Fibroblast of skin of right biceps (primary cell): ENCODE measurements at places on chromosomes 5 and 9.
A peak's percentile ranks its signal among the peaks of the same experiment; 100 is the strongest.

DNA sequence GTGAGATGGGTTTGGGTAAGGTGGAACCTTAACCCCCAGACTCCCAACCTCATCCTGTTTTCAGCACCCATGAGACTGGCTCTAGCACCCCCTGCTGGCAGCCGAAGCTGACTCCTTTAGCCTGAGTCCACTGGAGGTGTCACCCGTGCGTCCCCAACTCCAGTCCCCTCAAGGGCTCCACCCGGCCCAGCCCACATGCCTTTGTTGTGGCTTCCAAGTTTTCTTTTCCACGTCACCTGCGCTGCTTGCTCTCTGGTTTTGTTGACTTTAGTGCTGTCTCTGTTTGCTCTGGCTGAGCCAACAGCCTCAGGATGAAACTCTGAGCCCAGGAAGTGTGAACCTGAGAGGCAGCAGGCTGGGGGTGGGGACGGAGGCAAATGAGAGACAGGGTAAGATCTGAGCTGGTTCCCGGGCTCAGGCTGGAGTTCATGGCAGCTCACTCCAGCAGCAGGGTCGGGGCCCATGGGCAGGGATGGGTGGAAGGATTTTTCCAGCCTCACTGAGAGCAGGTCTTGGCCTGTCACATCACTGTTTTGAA, 13.2 kb upstream of the AQP7 start:
- peak; percentile 14 for DNase-seq

DNA sequence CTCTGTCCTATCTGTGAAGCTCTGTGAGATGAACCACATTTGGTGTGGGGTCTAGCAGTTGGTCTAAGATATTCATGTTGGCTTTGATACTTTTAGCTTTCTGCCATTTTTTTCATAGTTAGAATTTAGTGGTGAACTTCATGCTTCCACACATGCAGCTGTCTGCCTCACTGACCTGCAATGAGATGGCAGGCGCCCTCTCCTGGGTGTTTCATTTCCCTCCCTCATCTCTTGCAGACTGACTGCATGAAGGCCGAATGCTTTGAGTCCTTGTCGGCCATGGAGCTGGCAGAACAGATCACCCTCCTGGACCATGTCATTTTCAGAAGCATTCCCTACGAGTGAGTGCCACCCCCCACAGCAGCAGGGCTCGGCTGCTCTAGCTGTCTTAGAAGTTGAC, 26.1 kb upstream of the CKMT2 start:
- peak; percentile 6 for DNase-seq

GRCh38 chr5:84248013-84248412, 136.7 kb downstream of the EDIL3 start:
- DNase-seq, result no peak

- DNase-seq, result no peak
Measured at GRCh38 chr5:142777099-142777498, 6.9 kb downstream of the ARHGAP26 start.

DNA sequence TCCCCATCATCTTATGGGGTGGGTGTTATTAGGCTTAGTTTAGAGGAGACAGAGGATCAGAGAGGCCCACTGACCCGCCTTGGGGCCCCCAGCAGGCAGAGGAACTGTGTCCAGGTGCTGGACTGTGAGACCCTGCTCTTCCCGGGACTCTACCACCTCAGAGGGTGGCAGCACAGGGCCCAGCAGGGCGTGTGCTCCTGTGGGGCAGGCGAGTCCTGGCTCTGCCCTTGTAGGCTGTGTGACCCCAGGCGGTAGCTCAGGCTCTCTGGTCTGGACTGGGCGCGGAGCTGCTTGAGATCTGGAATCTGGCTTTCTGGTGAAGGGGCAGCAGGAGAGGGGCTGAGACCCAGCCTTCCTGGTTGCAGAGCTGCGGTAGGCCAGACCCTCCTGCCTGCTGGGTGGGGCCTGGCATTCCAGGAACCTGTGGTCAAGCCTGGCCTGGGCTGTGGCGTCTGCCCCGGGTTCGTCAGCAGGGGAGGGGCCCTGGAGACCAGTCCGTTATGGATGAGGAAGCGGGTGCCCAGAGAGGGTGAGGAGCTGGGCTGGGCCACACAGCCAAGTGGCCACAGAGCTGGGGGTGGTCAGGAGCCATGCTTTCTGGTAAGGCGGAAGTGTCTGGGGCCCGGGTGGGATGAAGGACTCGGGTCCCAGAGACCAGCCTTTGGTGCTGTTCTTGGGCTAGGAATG, 46.5 kb downstream of the RXRA start:
- DNase-seq, result no peak

DNA sequence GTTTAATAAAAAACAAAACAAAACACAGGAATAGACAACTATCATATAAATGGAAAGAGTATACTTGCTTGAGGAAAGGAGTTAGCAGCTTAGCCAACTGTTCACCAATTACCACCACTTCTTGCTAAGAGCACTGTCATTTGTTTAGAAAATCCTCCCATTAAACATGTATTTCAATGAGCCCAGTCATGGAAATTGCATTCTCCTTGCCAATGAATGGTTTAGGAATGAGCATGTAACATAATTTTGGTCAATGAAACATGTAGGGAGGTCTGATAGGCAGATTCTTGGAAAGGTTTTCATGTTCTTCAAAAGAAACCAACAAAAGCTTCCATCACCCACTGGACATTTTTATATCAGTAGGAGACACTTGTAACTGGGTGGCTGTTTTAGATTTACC, 502.8 kb upstream of the PAPPA start:
- DNase-seq, result peak; percentile 99

DNA sequence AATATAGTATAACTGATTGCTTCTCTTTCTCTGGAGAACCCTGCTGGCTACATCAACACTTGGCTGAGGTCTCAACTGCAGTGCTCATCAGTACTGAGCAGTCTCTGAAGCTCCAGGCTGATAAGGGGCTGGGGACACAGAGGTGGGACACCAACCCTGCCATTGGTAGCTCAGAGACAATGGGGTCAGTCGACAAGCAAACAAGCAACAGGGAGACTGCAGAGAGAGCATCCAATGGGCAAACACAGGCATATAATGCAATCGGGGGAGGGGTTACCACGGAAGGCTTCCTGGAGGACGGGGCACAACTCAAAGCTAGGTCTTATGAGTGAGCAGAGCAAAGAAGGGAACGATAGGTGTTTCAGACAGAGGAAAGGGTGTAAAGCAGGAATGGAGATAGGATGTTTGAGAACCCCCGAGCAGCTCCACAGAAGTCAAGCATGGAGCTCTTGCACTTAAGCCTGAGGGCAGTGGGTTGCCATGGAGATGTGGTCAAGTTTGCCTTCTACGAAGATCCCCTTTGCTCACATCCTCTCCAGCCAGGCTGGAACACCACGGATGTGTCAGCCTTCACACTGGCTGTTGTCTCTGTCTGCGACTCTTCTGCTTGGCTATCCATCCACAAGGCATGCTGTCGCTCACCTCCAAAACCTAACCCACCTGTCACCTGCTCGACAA, 21.5 kb upstream of the AKNA start:
- no peak for DNase-seq

DNA sequence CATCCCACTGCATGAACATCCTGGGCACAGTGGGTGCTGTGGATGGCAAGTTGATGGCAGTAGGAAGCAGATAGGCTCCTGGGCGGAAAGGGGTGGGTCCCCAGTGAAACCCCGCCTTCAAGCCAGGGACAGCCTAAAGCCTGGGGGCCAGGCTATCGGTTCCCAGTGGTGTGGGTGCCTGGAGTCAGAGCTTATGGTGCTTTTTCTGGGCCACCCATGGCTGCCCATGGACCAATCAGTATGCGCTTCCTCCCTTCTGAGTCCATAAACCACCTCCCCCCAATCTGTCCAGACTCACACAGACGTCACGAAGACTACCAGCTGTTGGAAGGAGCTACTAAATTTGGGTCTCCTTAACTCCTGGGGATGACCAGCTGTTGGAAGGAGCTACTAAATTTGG, 17.5 kb upstream of the ECPAS start:
- DNase-seq, result no peak

DNA sequence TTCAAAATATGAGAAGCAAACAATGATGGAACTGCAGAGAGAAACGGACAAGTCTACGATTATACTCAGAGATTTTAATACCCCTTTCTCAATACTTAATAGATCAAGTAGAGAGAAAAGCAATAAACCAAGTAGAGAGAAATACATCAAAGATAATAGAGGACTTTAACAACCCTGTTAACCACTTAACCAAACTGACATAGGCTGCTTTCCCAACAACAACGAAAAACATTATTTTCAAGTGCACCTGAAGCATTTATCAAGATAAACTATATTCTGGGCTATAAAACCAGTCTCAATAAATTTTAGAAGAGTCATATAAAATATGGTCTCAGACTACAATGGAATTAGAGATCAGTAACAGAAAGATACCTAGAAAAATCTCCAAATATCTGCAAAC, 67.4 kb downstream of the GNAQ start:
- no peak for DNase-seq

GRCh38 chr9:120289990-120290975, 289.7 kb downstream of the CDK5RAP2 start:
- peak; percentile 27 for DNase-seq

- DNase-seq, result no peak
Measured at GRCh38 chr5:148393390-148393741, 9.6 kb downstream of the FBXO38 start.

- peak; percentile 5 for DNase-seq
Measured at GRCh38 chr5:148384380-148384737, 601 bp downstream of the FBXO38 start.

DNA sequence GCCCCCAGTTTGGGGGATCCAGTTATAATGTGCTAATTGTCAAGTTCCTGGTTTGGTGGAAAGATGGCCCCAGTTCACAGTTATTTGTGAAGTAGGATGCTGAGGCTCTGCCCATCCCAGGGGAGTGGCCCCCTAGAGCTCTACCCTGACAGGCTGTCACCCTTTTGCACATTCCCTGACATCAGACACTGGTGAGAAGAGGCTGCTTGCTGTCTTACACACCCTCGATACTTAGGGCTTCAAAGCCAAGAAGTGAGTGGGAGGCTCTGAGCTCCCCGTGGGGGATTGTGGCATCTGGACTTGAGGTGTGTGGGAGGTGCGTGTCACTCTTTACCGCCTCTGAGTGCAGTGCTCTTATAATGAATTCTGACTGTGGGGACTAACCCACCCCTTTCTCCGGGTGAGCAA, 168.5 kb downstream of the DOCK2 start:
- DNase-seq, result peak; percentile 61

GRCh38 chr5:74490814-74491213, 149.7 kb downstream of the ENC1 start:
- no peak for DNase-seq

GRCh38 chr9:4982721-4983482, 2.2 kb upstream of the JAK2 start:
- DNase-seq, result no peak

DNA sequence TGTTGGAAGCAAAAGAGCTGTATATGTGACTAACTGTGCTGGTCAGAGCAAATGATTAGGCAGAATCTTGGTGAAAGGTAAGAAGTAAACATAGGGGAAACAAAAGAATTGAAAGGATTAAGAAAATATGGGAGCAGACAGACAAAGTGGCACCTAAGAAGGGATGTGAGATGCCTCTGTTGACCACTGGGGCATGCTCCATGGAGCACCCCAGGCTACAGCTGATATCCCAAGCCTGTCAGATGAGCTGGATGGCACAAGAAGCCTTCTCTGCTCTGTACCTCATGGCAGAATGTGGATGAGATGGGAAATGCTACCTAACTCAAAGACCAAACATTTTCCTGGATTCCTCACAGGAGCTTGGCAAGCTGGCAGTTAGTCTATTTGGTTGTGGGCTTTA, 89.3 kb upstream of the SLIT3 start:
- DNase-seq, result no peak

DNA sequence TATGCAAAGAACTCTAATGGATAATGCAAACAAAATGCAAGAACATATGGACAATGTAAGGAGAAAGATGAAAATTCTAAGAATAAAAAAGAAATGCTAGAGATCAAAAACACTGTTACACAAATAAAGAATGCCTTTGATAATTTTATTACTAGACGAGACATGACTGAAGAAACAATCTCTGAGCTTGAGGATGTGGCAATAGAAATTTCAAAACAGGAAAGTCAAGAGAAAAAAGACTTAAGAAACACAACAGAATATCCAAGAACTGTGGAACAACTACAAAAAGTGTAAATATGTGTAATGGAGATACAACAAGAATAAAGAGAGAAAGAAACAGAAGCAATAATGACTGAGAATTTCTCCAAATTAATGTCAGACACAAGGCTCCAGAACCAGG, 140.5 kb upstream of the ACOT12 start:
- no peak for DNase-seq

DNA sequence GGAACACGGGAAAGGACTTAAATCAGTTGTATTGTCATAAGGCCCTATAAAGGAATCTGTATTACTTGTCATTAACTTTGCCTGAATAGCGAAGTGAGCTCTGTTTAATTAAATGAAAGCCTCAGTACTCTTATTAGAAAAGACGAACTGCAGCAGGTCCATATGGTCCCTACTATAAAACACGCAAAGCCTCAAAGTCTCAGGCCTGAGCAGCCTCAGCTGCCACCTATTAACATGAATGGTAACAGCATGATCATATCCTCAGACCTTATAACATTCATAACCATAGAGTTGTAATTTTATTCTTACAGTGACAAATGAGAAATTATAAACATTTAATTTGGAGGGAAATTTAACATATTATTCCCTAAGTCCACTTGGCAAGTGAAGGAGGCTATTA, 1113.7 kb upstream of the WWC1 start:
- no peak for DNase-seq

DNA sequence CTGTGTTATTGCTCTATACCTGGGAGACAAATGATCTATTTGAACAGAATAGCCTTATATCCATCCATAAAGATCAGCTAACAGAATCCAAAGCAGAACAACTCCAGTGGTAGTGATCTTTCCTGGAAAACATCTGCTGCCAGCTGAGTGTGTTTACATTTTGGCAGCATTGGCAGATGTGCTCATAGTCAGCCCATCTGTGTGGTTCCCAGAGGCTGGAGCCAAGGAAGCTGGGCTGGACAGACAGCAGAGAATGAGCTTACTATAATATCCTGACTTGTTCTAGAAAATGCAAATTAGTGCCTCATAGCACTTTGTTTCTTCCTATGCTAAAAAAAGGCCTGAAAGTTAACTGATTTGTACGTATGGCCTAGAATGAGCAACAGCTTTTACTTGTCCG, 99.7 kb downstream of the ST8SIA4 start:
- DNase-seq, result no peak

GRCh38 chr9:125594223-125594610, 112.8 kb downstream of the MAPKAP1 start:
- DNase-seq, result no peak

DNA sequence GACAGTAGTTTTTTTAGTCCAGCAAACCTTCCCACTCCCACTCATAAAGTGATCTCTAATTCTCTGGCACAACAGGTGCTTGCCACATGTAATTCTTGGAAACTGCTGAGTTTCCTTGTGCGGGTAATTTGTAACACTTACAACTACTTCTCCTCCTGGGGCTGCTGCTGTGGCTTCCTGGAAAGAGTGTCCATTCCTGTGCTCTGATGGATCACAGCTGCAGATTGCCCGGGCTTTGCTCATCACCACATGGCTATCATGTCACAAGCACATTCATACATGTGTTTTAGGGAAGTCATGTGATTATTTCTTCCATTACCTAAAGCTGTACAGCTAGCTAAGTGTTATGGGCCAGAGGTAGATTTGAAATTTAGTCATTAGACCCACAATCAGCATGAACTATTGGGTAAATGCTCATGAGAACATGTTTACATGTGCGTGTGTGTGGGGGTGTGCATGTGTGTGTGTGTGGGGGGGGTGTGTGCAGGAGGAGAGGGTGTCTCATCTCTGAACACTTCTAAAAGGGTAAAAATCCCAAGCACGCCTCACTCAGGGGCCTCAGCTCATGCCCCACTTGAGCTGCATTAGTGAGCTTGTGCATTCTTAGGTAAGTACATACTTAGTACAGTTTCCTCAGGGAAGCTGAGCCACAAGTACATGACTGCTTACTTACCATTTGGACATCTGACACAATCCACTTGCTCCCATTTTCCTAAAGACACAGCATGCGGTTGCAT, 118.1 kb upstream of the CCDC112 start:
- peak; percentile 93 for DNase-seq
